ENCODE measurements at places on chromosomes 12 and 14.
A peak's percentile ranks its signal among the peaks of the same experiment; 100 is the strongest.

DNA sequence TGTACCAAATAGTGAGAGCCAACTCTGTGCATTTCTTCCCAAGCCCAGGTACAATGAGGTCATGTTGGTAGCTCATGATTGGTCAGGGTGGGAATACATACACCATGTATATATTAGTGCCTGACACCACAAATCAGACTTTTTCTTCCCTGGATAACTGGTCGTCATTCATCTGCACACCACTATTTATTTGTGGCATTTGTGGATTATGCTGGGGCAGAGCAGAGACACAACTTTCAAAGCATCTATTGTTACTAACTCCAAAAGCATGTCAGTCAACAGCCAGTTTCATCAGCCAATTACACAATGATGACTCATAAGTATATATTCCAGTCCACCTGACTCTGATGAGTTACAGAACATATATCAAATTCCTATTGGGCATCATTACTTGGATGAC, 181.7 kb downstream of the ADAMTS20 start:
- no peak for DNase-seq

DNA sequence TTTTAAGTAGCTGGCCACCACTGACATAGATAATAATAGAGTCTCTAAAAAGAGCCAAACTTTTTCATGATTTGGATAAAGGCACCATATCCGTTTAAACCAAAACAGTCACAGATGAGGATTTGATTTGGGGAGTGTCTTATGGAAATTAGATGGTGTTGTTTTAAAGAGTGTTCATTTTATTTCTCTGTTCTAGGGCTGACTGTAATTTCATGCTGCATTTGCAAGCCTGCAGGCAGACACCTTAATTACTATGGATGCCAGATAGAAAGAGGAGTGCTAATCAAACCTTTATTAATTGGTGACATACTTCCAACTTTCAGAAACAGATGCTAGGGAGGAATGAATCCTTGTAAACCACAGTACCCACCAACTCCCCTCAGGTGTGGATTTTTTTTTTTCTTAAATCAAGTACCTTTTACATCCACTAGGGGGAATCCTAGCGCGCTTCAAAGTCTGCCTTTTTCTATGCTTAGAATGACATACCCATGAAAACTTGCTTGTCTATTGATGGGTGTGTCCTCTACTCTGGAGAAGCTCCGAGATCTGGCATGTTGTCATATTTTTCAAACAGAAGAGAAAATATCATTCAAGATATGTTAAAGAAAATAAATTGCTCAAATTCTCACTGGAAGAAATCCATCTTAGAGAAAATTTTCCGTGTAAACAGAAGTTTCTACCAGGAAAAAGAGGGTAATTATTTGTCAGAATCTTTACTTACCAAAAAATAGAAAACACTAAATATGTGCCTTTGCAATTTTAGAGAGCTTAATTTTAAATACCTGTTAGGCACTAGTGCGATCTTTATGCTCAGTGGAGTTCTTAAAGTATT, 14.2 kb upstream of the PLXNC1 start:
- DNase-seq = no peak

- DNase-seq = no peak
These were observed 37.3 kb downstream of the GPR135 start for GRCh38 chr14:59427653-59428580.

- DNase-seq = no peak
These were observed at the start of gene FBLN5 for GRCh38 chr14:91947475-91948184. Gene FBLN5, minus strand, starts transcription at chr14:91947694. Its CDS starts 465 bp downstream, at chr14:91947229.

- DNase-seq = no peak
These were observed 30.3 kb upstream of the STRAP start for GRCh38 chr12:15851919-15852318.

DNA sequence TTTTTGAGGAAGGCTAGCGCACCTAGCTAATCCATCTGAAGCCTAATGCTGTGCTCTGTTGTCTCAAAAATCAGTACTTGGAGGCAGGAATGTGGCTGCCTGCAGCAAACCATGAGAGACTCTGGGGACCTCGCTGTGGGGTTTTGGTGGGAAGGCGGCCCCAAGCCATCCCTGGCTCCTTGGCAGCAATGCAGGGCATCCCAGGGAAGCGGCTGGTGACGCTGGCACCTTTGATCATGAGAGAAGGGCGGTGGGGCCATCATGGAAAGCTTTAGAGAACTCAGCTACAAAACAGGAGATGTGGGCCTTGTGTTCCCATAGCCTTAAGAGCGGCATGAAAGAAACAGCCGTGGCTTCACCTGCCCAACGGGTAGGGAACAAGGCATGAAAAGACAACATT, 101.1 kb upstream of the SFSWAP start:
- no peak for DNase-seq

DNA sequence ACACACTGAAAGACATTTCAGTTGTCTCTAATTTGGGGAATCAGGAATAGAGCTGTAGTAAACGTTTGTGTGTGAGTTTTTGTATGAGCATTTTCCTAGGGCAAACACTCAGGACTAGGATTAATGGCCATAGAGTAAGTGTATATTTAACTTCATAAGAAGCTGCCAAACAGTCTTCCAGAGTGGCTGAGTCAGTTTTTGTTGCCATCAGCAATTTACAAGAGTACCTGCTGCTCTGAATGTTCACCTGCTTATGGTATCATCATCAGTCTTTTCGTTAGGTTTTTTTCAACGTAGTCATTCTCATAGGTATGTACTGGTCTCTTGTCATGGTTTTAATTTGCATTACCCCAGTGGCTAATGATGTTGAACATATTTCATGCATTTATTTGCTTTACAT, 30.6 kb upstream of the TRHDE start:
- DNase-seq = no peak

DNA sequence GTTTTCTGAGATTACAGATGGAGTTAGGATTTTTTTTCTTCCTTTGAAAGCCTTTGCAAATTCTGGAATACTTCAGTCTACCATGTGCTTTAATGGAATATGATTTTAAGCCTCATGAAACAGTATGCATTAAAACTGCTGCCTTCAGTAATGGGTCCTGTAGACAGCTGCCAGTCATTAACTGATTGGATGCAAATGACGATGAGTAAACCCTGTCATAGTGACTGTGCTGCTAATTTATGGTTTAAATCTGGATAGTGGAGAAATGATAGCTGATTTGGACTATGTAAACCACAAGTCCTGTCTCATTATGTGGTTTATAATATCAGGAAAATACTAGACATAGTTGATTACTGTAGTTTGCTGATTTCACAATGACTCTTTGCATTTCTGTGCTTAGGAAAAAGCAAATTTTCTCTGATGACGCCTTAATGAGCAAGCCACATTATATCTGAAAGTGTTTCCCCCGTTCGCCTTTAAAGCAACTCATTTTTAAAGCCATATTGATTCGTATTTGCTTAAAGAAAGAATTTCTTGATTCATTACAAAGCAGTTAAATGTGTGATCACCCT, 217.6 kb downstream of the TMTC2 start:
- no peak for DNase-seq

- no peak for DNase-seq
These were observed 8.7 kb downstream of the DRAM1 start for GRCh38 chr12:101885912-101886561.

DNA sequence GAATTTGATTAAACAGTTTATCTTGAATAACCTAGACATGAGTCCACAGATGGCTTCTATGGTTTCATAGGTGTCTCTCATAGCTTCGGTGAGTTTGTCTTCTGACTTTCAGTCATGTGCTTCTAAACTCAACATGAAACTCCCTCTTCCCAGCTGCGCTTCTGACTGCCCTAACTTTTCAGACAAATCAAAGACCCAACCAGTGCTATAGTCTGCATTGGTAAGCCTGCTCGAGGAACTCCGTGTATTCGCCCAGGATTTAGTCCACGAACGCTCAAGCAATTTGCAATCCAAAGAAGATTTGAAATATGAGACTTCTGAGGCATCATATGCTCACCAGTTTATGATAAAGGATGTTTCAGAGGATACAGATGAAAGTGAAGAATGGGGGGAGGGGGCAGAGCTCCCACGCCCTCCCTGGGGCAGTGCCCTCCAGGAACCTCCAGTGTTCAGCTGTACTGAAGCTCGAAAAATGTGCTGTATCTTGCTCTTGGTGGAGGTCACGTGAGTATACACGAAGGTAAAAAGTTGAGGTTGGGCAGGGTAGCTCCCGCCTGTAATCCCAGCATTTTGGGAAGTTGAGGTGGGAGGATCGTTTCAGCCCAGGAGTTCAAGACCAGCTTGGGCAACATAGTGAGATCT, 5.2 kb upstream of the RILPL2 start:
- no peak for DNase-seq

GRCh38 chr12:52058631-52059361, 7.6 kb downstream of the NR4A1 start:
- no peak for DNase-seq

- DNase-seq = no peak
These were observed 580 bp downstream of the SALL2 start for GRCh38 chr14:21525571-21525961.

DNA sequence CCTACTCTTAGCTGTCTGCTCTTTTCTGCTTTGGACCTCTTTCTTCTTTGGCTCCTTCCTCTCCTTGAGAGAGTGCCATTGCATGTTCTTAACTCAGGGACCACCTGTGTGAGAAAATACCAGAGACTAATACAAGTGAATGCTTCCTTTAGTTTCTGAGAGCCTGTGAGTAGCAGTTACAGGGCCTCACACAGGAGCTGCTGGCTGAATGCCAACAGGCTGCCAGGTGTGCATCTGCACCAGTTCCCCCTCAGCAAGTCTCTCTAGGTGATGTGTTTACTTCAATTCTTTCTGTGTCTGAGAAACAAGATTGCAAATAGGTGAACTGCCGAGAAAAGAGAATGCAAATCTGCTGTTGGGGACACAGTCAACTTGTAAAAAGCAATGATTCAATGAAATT, 108.2 kb downstream of the STXBP6 start:
- no peak for DNase-seq

GRCh38 chr12:49314811-49315210, 8.2 kb upstream of the TROAP start:
- DNase-seq = no peak

GRCh38 chr14:24870949-24871701, 178.8 kb downstream of the STXBP6 start:
- no peak for DNase-seq

DNA sequence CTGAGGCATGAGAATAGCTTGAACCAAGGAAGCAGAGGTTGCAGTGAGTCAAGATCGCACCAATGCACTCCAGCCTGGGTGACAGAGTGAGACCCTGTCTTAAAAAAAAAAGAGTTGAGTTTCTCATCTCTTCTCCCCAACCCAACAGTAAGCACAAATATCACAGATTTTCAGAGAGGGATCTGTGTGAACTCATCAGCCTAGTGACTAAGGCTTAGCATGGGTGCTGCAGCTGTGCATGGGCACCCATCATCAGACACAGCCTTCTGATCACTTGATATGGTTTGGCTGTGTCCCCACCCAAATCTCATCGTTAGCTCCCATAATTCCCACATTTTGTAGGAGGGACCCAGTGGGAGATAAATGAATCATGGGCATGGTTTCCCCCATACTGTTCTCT, 298.9 kb downstream of the PCNX1 start:
- no peak for DNase-seq

DNA sequence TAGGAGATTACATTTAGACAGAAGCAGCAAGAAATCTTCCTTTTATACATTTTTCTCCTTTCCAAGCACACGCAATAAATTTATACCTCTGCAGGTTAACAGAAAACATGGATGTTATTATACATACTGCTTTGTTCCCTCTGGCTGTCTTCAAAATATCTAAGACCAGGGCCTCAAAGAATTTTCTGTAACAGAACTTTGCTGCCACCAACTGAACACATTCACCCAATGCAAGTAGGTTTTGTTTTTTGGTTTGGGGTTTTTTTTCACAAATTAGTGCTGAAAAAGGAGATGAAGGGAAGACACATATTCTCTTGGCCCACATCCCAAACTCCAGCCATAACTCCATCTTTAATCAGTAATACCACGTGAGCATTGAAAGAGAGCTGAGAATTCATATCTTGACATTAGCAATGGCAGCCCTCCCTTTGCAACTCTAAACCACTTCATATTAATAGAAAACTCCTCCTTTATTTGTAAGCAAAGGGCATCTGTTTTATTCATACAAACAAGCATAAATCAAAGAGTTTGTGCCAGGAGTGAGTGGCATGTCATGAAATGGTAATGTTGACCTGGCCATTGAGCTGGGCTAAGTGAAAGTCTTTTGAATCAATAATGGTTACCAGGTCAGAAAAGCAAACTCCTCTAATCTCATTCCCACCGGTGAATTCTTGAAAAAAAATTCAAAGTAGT, 150.8 kb upstream of the FSCB start:
- no peak for DNase-seq

- DNase-seq = no peak
These were observed 183.1 kb downstream of the CAND1 start for GRCh38 chr12:67452119-67452805.

DNA sequence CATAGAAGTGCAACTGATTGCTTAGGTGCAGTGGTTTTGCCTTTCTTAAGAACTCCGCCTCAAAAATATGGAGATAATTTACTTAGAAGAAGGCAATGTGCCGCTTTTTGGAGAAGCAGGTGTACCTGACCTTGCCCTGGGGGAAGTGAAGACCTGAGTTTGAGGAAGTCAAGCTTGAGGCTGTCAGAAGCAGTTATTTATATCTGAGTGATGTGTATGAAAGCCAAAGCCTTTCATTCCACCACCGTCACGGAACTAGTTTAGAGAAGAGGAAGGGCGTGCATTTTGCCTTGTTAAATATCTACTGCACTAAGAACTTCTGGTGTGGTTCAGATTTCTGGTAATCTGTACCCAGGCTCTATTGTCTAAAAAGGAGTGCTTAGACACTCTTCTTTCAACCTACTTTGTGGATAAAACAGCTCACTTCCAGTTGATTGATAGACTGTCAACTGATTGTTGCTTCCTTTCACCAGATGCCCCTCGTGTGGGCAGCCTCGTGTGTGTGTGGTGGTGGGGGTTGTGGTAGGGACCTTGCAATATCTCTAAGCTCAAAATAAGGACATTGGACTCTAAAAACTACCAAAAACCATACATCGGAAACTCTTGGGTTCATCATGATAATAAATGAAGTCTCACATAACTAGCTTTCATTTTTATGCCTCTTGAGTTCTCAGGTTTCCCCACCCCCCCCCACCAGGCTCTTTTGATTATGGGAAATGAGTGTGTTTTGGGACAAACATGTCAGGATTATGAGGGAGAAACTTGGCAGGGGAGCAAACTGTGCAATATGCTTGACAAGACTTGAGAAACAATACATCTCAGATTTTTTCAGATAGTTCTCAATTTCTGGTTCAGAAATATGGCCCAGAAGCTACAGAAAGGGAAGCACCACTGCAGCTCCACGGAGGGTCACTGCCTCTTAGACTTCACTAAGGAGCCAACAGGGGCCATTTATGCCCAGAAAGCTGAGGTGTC, 78.6 kb downstream of the ARF6 start:
- DNase-seq = peak; percentile 29

All from GM12891 (cell line).